Stimulated activated CD4-positive, alpha-beta T cell treated with anti-CD3 and anti-CD28 coated beads, TNF-alpha, amount 100 ng/mL, for 24 hours (primary cell): ENCODE measurements at places on chromosomes 11 and 22.
A peak's percentile ranks its signal among the peaks of the same experiment; 100 is the strongest.

GRCh38 chr11:123650901-123651300, 3.5 kb downstream of the SCN3B start:
- DNase-seq = no peak

DNA sequence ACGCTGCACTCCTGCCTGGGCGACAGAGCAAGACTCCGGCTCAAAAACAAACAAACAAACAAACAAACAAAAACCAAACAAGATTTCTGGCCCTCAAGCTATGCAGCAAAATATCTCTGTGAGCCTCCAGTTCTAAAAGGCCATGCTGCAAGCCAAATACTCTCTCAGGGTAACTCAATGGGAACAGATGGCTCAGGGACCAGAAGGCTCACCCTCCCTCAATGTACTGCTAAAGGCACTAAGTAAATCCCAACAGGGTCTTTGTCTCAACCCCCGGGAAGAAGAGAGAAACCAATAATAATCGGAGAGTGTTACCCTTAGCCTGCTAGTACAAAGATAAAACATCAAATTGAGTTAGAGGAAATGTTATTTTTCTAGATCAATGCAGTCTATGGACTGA, 119.7 kb upstream of the ZC3H12C start:
- no peak for DNase-seq

DNA sequence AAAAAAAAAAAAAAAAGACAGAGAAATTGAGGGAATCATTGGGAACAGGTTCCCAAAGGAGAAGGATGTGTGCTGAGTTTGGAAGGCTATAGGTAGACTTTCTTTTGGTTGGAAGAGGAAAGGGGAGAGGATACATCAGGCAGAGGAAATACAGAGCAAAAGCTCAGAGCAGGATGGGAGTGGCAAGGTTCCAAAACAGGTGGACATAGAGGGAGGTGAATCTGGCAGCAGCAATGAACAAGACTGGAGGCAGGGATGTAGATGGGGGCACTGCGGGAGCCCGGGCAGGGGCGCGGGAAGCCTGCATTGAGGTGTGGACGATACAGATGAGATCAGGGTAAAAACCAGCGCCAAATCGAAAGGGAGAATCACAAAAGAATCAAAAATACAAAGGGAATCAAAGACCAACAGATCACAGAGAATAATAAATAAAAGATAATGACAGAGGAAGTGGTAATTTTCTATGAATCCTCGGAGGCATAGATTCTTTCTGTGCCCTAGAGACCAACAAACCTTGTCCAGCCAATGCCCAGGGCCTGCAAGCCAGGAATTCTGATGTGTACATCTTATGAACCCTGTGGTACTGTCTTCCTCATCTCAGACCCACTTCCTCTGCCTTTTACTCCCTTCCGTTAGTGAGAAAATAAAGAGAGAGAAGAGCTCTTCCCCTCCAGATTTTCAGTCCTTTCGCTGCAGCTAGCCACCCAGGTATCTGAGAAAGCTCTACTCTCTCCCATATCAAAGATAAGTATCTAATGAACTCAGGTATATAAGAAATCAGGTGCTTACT, 70.3 kb downstream of the SLC1A2 start:
- DNase-seq = no peak

DNA sequence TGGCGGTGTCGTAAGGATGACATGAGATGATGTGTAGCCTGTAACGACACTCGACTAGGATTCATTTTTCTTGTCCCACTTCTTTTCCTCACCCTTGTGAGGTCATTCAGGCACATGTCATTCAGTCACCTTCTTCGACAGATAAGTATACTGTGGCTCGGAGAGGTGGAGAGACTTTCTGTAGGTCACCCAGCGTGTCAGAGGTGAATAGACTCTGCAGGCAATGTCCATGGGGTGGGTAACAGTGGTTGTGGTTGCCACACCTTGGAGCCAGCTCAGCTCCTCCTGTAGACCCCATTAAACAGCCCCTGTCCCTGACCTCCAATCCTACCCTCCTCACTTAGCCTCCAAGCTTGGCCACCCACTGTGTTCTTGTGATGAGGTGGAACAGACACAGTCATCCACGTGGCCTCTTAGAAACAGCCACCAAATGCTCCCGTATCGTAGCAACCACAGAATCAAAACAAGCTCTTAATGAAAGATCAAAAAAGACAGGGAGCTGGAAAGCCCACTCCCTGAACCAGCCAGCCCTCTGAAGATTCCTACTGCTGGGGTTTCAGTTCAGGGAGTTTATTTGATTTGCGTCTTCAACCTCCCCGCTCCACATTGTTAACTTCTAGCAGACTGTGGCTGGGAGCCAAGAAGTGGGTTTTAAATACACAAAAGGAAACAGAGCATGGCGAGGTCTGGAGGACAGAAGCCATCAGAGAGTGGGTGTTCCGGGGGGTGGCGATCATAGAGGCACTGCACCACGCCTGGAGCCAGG, 89.0 kb upstream of the GRK3 start:
- no peak for DNase-seq

GRCh38 chr22:50305923-50306566, 1.4 kb downstream of the PLXNB2 start:
- DNase-seq = no peak

- no peak for DNase-seq
These were observed 285.0 kb downstream of the C11orf87 start for GRCh38 chr11:109706945-109707344.

DNA sequence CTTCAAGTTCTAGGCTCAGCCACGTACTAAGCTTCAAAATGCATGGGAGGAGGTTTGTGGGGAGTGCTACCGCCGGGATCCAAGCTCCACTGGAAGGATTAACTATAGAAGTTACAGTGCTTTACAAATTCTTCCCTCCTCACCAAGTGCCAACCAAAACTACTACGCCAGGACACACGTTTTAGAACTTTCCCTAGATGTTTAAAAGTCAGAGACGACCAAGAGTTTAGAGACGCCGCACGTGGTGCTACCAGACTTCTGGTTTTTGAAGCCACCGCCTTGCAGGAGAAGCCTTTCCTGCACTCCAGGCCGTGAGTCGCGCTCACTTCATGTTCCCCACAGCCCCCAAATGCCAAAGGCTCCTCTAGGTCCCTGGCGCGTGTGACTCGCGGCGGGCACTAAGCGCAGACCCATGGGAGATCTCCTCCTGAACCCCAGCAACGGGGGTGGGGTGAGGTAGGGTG, 734 bp downstream of the SNU13 start:
- DNase-seq = no peak

- no peak for DNase-seq
These were observed 47.4 kb downstream of the APOL3 start for GRCh38 chr22:36113121-36113520.

DNA sequence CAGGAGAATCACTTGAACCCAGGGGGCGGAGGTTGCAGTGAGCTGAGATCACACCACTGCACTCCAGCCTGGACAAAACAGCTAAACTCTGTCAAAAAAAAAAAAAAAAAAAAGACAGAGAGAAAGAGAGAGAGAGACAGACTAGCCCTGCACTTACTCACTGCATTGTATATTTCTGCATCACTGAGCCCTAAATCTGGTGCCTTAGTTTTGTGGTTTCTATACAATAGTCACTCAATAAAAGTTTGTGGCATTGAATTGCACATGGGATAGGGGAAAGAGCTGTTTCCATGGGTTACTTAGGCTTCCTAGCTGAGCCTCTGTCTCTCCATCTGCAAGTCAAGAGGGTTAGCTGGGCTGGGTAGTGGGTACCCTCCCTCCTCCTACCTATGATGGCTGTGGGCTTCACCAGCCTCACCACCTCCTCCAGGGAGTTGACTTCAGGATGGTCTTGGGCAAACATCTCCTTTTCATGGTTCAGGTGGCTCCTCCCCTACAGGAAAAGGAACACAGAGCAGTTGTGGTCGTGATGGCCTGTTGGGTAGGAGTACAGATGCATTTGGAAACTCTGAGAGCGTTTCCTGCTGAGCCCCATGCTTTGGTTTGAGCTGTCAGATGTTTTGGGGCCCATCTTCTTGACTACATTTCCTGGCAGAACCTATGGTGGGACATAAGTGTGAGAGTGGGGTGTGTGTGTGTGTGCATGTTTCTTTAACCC, 73.2 kb downstream of the CCDC81 start:
- no peak for DNase-seq

DNA sequence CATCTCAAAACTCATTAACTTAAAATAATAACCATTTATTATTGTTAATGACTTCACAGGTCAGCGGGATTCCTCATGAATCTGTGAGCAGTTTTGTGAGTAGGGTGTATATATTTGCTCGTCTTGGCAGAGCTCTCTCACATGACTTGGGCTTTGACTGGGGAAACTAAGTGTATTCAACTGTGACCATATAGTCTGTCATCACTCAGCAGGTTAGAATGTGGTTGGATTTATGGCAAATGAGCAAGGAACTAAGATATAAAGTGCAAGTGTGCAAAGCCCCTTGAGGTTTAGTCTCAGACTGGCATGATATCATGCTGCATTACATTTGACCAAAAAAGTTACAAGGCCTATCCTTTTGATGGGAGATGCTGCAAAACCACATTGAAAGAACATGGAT, 254.8 kb downstream of the CNTN5 start:
- DNase-seq = no peak

GRCh38 chr22:19079691-19080090, 42.5 kb downstream of the DGCR2 start:
- DNase-seq = no peak

DNA sequence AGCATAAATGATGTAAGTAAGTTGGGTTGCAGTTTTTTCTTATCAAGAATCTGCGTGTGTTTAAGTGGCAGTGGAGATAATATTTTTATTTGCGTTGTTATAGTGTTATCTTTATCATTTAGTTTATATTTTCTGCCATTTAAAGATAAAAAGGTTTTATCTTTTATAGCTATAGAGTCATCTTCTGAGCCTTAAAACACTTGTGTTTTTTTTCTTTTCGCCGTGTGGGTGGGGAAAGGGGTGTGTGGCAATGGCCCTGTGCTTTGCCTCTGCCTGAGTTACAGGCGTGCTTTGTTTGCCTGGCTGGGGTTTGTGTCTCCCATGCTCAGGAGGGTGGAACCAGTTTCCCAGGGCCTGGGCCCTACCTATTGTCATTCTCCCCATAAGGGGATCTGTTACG, 16.2 kb downstream of the ARHGEF12 start:
- DNase-seq = no peak

DNA sequence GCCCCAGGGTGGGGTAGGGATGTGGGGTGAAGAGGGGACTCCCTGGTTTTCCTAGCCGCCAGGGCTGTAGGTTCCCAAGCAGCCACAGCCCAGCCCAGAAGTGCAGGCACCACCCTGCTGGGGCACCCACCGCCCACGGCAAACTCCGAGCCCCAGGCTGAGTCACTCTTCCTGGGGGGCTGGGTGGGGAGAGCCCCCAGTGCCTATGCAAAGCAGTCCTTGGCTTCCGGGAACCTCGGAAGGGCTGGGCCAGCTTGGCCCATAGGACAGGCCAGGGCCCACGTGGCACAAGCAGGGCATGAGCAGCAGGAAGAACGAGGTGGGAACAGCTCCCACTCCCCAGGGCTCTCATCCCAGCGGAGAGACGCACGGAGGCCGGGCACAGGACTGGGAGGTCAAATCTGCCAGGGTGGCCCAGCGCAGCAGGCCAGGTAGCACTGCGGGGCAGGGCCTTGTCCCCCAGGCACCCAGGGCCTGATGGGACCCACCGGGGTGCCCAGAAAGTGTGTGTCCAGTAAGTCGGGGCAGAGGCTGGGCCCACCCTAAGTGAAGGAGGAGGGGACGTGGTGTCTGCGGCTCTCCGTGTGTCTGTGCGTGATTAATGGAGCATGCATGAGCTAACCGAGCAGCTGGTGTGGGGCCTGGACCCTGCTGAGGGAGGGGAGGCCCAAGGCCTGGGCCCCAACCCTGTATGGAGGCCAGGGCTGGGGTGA, 4.6 kb upstream of the IL17REL start:
- peak; percentile 87 for DNase-seq

GRCh38 chr11:69119190-69119589, 36.5 kb upstream of the SMIM38 start:
- DNase-seq = no peak

- no peak for DNase-seq
These were observed 8.0 kb upstream of the SLC43A3 start for GRCh38 chr11:57434640-57435546.

- DNase-seq = no peak
These were observed 74.5 kb upstream of the LMO1 start for GRCh38 chr11:8338138-8338537.

DNA sequence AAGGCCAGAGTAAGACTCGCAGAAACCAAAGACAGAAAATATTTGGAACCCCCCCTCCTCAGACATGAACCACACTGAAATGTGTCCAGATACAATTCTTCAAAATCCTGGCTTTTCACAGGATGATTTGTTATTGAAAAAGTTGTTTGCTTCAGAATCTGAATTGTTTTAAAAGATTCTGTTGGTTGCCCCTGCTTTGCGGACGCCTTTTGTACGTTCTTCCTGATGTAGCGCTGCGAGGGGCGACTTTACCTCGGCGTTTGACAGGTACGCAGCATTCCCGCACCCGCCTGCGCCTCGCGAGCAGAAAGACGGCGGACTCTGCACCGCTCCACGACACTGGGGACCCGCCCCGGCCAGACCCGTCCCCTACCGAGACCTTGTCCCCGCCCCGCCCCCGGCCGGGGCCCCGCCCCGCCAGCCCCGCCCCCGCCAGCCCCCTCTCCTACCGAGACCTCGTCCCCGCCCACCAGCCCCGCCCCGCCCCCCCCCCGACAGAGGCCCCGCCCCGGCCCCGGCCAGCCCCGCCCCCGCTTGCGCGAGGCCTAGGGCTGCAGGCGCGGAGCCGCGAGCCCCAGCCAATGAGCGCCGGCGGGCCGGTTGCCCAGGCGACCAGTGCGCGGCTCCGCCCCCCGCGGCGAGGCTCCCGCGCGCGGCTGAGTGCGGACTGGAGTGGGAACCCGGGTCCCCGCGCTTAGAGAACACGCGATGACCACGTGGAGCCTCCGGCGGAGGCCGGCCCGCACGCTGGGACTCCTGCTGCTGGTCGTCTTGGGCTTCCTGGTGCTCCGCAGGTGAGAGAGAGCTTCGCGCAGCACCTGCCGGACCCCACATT, at the start of gene GLB1L2:
Gene GLB1L2 (plus strand): TSS at position 635 of the 835 bp plus-strand sequence. CDS start 74 bp downstream, at position 709.
- DNase-seq = peak; percentile 57

- no peak for DNase-seq
These were observed 78.3 kb downstream of the LARGE1 start for GRCh38 chr22:33842006-33842354.

GRCh38 chr22:23159291-23159630, 14.0 kb downstream of the RAB36 start:
- DNase-seq = no peak

GRCh38 chr11:10606536-10607208, 38.2 kb upstream of the LYVE1 start:
- DNase-seq = no peak
